ENCODE measurements at places on chromosomes 1 and 21.

DNA sequence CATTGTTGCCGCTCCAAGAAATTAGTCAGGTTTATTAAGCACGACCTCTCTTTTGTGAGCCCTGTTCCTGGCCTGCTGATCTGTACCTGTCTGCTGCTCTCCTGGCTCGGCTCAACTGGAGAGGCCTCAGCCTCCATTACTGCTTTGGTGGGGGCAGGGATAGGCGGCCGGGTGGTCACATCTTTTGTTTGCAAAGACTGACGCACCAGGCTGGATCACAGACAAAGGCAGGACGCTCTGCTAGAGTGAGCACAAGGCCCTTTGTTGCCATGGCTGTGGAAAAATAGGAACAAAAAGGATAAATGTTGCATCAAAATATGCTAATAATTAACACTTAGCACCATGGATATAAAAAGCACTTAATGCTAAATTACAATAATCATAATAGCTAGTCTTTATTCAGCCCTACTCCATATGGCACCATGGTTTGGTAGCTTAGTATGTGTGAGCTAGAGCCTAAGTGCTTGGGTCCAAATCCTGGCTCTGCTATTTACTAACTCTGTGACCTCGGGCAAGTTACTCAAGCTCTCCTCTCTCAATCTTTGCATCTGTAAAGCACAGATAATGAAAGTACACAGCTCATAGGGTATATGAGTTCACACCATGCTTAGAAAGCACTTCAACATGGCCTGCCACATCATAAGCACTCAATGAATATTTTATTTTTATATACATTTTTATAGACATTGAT lies 28.9 kb upstream of the HPDL start:
- H3K27me3 ChIP-seq, result no peaks in the 10 kb centered on the region
- no peaks in the 10 kb centered on the region for H3K4me1 ChIP-seq
- no peak overlapping the region for H3K27ac ChIP-seq
- no peak overlapping the region for H3K4me3 ChIP-seq

- no peaks in the 10 kb centered on the region for H3K27me3 ChIP-seq
- no peaks in the 10 kb centered on the region for H3K4me1 ChIP-seq
- H3K27ac ChIP-seq, result no peak overlapping the region
- H3K36me3 ChIP-seq, result no peaks in the 10 kb centered on the region
These were observed 361.0 kb downstream of the ADGRL2 start for GRCh38 chr1:82161700-82162141.

- H3K27ac ChIP-seq, result no peak overlapping the region
- no peaks in the 10 kb centered on the region for H3K27me3 ChIP-seq
- no peak overlapping the region for H3K4me3 ChIP-seq
- DNase-seq, result no peak
These were observed 35.2 kb downstream of the CFAP57 start for GRCh38 chr1:43207229-43207853.

- H3K27me3 ChIP-seq, result no peaks in the 10 kb centered on the region
- no peaks in the 10 kb centered on the region for H3K36me3 ChIP-seq
These were observed 73.7 kb downstream of the LMO4 start for GRCh38 chr1:87402241-87403002.

DNA sequence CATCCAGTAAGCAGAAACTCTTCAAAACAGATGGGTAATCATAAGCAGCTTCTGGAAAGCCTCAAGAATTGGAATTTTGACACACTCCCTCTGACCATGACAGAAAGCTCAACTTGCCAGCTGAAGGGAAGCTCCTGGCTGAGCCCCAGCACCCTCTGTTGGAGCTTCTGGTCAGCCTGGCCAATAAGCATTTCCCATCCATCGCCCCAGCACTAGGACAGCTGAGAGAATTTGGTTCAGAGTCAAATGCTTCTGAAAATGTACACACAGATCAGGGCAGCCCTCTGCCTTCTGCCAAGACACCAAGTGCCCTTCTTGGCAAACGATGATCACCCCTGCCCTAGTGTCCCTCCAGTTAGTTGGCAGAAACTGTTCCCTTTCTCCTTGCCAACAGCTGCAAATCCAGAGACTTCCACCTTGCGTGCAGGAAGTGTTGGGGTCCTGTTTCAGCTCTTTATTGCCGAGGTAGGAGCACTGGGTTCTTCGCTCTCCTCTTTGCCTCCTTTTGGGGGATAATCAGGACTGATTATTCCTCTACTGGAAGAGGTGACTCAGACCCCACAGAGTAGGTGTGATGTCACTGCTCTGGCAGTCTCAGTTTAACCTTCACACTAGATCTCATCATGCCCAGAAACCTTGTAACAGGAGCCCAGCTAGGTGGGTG lies 11.9 kb downstream of the PIGV start:
- no peak overlapping the region for H3K4me3 ChIP-seq
- no peak for DNase-seq
- no peaks in the 10 kb centered on the region for H3K27me3 ChIP-seq
- H3K27ac ChIP-seq, result peak overlapping the region; percentile 57
- H3K4me1 ChIP-seq, result peaks cover 26% of the 10 kb centered on the region

DNA sequence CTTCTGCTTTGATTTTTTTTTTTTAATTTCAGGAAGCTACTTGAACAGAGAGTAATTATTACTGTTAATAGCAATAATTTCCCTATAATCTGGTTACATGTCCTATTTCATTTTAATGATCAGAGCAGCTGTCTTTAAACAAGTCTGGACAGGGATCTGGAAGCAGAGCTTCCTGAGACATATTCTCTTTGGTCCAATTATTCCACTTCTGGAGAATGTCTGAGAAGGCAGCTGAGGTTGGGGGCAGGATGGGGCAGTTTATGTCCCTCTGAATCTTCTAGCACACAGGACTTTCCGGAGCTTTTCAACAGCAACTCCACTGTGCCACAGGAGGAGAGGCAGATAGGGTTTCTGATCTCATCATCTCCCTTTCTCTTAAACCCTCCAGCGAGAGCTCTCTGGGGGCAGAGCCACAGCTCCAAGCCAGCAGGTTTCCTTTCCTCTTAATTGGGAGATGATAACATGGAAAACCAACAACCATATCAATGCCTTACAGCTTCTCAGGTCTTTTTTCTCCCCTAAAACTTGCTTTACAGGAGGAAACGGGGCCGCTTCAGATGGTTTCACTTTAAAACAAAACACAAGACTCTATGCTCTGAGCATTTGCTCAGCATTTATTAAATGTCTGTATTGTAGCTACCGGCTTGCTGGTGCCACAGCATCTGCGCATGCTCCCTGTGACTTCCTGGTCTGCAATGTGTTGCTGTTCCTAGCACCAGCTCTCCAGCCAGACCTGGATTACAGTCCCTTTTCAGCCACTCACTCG lies 425.7 kb upstream of the USP24 start:
- DNase-seq, result no peak
- no peaks in the 10 kb centered on the region for H3K27me3 ChIP-seq
- H3K27ac ChIP-seq, result no peak overlapping the region
- H3K36me3 ChIP-seq, result no peaks in the 10 kb centered on the region
- H3K4me3 ChIP-seq, result no peak overlapping the region

GRCh38 chr1:15820478-15820877 lies 13.0 kb upstream of the UQCRHL start:
- H3K27ac ChIP-seq, result no peak overlapping the region
- H3K27me3 ChIP-seq, result no peaks in the 10 kb centered on the region
- no peaks in the 10 kb centered on the region for H3K36me3 ChIP-seq

DNA sequence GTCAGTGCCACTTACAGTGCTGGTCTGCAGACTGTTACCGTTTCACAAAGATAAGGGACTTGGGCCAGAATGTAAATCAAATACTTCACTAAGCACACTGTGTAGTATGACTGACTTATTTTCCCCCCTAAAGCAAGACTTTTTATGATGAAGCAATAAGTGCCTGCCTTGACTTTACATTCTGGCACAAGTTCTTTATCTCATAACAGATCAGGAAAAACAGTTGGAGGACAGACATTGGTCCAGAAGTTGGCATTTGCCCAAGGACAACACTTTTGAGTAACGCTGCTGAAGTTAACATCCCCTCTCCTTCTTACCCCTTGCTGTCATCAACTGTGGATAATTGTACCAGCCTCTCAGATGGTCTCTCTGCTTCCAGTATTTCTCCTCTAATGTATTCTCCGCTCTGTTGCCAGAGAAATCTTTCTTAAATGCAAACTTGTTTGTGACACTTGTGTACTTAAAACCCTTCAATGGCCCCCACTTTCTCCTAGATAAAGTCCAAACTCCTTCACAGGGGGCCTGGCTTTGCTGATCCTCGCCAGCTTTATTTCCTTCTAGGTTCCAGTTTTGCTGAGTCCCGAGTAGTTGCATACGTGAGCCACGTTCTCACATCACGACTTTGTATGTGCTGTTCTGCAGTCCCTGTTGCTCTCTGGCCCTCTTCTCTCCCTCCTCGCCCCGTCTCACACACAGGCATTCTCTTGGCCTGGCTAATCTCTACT lies 45.7 kb downstream of the S1PR1 start:
- H3K4me1 ChIP-seq, result peaks cover 83% of the 10 kb centered on the region
- no peaks in the 10 kb centered on the region for H3K36me3 ChIP-seq
- no peak for DNase-seq
- peak overlapping the region; percentile 74 for H3K27ac ChIP-seq

- no peaks in the 10 kb centered on the region for H3K27me3 ChIP-seq
- no peaks in the 10 kb centered on the region for H3K4me1 ChIP-seq
- no peak overlapping the region for H3K27ac ChIP-seq
- no peak for DNase-seq
These were observed 42.9 kb upstream of the RRP15 start for GRCh38 chr1:218242171-218242570.

DNA sequence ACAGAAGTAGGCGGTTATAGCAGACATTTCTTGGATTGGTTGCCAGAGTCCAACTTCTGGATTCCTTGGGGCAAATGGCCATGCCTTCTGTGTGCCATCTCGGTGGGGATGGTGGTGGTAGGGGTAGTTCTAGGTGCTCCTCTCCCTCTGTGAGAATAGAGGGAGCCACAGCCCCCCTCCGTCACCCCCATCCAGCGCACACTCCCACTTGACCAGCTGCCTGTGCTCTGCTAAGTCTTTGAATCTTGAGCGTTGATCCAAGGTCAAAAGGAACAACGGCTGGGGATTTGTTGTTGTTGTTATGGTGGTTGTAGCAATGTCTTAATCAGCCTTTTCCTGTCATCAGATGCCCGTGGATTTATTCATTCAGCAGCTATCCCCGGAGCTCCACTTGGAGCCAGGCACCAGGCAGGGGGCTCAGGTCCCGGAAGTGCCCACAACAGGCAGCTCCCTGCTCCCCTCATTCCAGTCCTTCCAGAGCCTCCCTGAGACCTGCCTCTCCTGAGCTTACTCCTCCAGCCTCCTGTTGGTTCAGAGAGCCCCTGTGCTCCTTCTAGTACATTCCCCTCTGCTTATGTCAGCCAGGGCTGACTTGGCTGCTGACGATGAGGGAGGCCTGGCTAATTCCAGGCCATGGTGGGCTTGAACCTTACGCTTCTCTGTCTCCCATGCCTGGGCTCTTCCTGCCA lies 146.6 kb upstream of the WNT4 start:
- H3K4me1 ChIP-seq, result no peaks in the 10 kb centered on the region
- DNase-seq, result no peak
- no peaks in the 10 kb centered on the region for H3K27me3 ChIP-seq
- no peaks in the 10 kb centered on the region for H3K36me3 ChIP-seq
- H3K4me3 ChIP-seq, result no peak overlapping the region
- no peak overlapping the region for H3K27ac ChIP-seq

DNA sequence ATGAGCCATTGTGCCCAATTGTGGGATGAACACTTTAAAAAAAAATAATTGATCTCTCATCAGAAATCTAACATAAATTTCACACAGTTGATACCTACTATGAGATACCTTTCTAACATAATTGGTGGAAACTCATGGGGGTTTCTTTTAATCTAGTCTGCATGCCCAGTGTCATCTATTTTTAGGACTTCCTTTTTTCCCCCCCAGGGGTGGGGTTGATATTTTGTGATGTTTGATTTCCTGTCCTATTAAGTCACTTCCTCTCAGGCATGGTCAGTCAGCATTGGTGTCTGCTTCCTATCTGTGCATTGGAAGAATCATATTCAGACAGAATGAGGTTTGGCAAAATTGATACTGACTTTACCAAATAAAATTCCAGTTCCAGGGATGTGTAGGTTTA lies 21.5 kb downstream of the NFYC start:
- H3K27me3 ChIP-seq, result no peaks in the 10 kb centered on the region
- H3K4me3 ChIP-seq, result no peak overlapping the region
- H3K36me3 ChIP-seq, result no peaks in the 10 kb centered on the region
- H3K27ac ChIP-seq, result no peak overlapping the region
- no peak for DNase-seq

DNA sequence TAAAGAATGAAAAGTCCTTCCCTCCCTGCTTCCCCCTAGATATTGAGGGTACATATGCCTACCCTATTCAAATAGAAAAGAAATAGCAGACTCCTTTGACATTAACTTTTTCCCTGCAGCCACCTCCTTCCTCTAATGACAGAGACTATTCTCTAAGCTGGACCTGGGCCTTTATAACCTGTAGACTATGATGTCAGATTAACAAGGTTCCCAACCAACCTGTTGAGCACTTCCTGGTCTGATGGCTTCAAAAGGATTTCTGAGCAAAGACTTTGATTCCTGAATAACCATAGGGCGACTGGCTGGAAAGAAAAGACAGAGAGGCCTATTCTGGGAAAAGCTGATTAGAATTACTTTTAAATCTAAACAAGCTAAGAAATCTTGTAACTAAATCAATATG lies 18.4 kb upstream of the C1orf216 start:
- no peak for DNase-seq
- H3K27ac ChIP-seq, result no peak overlapping the region
- no peaks in the 10 kb centered on the region for H3K4me1 ChIP-seq
- H3K4me3 ChIP-seq, result no peak overlapping the region

GRCh38 chr1:174262349-174263241 lies 103.3 kb downstream of the RABGAP1L start:
- no peaks in the 10 kb centered on the region for H3K36me3 ChIP-seq
- no peaks in the 10 kb centered on the region for H3K4me1 ChIP-seq
- no peaks in the 10 kb centered on the region for H3K27me3 ChIP-seq
- no peak for DNase-seq
- H3K27ac ChIP-seq, result no peak overlapping the region

DNA sequence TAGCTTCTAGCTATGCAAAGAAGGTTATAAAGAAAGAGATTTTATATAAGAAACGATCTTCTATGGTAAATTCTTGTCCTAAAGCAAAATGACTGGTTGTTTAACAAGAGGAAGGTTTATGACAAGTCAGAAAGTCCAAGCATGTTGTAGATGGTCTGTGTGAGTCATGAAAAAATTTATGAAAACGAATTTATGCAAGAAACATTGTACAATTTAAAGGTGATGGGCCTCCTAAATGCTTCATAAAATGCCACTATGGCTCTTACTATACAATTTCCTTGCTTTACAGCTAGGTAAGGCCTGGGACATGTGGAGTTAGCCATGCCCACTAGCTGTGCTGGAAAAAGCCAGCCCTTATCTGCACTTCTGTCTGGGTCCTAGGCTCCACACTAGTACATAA lies 125.4 kb downstream of the PTGER3 start:
- no peak overlapping the region for H3K27ac ChIP-seq
- no peaks in the 10 kb centered on the region for H3K36me3 ChIP-seq
- DNase-seq, result no peak
- no peaks in the 10 kb centered on the region for H3K27me3 ChIP-seq
- no peak overlapping the region for H3K4me3 ChIP-seq
- no peaks in the 10 kb centered on the region for H3K4me1 ChIP-seq

Measured in effector memory CD4-positive, alpha-beta T cell (primary cell).